ENCODE measurements at places on chromosomes 2 and 18.

GRCh38 chr2:31304816-31305215 is 70.9 kb downstream of the EHD3 start:
- no peak overlapping the region for H3K27ac ChIP-seq
- DNase-seq = no peak
- H3K36me3 ChIP-seq = no peaks in the 10 kb centered on the region
- H3K27me3 ChIP-seq = no peaks in the 10 kb centered on the region
- H3K4me1 ChIP-seq = peaks cover 15% of the 10 kb centered on the region
- no peak overlapping the region for H3K4me3 ChIP-seq

DNA sequence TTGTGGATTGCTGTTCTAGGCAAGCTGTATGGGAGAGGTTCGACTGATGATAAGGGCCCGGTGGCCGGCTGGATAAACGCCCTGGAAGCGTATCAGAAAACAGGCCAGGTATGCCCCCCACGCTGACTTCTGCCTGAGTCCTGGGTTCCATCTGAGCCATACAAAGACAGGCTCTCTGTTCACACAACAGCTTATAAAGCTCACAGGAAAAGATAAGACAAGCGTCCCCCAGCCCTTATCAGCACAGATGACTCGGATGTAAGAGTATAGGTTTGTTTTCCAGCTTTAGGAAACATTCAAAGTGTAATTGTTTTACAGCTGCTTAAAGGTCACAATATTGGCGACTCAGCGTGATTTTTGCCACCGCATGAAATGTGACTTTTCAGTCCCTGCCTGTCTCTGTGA is 12.7 kb downstream of the CNDP2 start:
- H3K4me3 ChIP-seq = no peak overlapping the region
- H3K27me3 ChIP-seq = no peaks in the 10 kb centered on the region
- H3K36me3 ChIP-seq = peaks cover 81% of the 10 kb centered on the region
- H3K4me1 ChIP-seq = peaks cover 29% of the 10 kb centered on the region

GRCh38 chr18:7931763-7932162 is 364.6 kb downstream of the PTPRM start:
- no peaks in the 10 kb centered on the region for H3K4me1 ChIP-seq
- no peak for DNase-seq
- H3K36me3 ChIP-seq = peaks cover 40% of the 10 kb centered on the region
- no peaks in the 10 kb centered on the region for H3K27me3 ChIP-seq
- H3K27ac ChIP-seq = no peak overlapping the region
- no peak overlapping the region for H3K4me3 ChIP-seq

DNA sequence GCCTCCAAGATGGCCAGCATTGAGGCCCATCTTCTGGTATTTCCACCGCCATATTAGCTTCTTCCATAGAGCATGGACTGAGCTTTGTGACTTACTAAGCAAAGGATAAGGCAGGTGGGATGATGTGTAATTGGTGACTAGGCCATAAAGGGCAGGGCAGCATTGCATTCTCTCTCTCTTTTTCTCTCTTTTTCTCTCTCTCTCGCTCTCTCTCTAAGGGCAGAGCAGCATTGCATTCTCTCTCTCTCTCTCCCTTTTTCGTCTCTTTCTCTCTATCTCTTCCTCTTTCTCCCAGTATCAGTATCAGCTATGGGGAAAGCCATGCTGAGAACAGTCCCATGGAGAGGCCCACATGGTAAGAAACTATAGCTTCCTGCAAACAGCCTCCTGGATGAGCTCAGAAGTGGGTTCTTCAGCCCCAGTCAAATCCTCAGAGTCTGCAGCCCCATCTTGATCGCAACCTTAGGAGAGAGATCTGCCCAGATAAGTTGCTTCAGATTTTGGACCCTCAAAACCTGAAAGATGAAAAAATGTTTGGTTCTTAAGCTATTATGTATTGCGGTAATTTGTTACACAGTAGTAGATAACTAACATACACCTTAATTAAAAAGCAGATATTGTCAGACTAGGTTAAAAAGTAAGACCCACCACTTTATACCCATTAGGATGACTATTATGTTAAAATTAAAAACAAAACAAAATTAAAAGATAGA is 39.1 kb upstream of the MYCN start:
- H3K36me3 ChIP-seq = no peaks in the 10 kb centered on the region
- no peaks in the 10 kb centered on the region for H3K4me1 ChIP-seq
- H3K27ac ChIP-seq = no peak overlapping the region
- no peaks in the 10 kb centered on the region for H3K27me3 ChIP-seq
- DNase-seq = no peak
- no peak overlapping the region for H3K4me3 ChIP-seq

GRCh38 chr2:215447056-215447455 is 11.2 kb upstream of the FN1 start:
- no peak overlapping the region for H3K4me3 ChIP-seq
- H3K27me3 ChIP-seq = no peaks in the 10 kb centered on the region
- no peaks in the 10 kb centered on the region for H3K4me1 ChIP-seq
- H3K36me3 ChIP-seq = no peaks in the 10 kb centered on the region
- DNase-seq = no peak

DNA sequence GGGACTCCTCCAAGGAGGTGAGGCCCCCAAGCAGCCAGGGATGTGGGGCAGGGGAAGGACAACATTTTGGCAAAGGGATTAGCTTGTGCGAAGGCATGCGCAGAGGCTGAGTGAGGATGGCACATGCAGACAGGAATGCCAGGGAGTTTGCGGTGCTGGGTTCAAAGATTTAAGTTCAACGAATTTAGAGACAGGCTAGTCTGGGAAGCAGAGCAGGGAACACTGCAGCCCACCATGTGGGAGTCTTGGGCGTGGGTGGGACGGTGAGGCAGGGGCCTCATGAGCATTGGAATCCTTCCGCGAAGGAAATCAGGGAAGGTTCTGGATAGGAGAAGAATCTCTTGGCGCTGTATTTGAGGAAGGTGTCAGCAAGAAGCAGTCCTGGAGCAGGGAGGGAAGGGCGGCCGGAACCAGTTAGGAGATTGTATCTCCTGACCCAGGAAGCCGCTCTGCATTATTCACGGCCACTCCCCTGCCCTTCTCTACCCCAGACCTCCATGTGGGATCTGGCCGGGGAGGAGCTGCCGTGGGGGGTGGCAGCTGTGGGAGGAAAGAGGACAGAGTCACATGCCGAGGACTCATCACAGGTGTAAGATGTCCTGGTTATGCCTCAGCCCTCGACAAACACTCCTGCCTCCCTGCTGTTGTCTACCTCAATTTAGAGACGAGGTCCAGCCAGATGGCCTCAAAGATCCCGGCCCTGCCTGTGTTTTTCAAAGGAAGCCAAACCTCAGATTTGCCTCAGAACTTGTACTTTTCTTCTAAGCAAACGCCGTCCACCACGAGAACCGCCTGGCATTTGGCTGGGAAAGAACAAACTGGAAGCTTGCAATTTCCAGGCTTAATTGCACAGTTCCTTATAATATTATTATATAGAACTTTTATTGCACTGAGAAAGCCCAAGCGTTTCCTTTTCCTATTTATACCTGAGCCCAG is 123.7 kb upstream of the SMAD2 start:
- H3K4me1 ChIP-seq = no peaks in the 10 kb centered on the region
- peak; percentile 67 for DNase-seq
- H3K4me3 ChIP-seq = no peak overlapping the region
- H3K27ac ChIP-seq = no peak overlapping the region
- no peaks in the 10 kb centered on the region for H3K36me3 ChIP-seq

GRCh38 chr2:173929441-173929840 is 35.7 kb downstream of the SP3 start:
- H3K4me1 ChIP-seq = no peaks in the 10 kb centered on the region
- peaks cover 48% of the 10 kb centered on the region for H3K36me3 ChIP-seq
- no peak for DNase-seq
- H3K27me3 ChIP-seq = no peaks in the 10 kb centered on the region
- H3K4me3 ChIP-seq = no peak overlapping the region
- H3K27ac ChIP-seq = no peak overlapping the region

DNA sequence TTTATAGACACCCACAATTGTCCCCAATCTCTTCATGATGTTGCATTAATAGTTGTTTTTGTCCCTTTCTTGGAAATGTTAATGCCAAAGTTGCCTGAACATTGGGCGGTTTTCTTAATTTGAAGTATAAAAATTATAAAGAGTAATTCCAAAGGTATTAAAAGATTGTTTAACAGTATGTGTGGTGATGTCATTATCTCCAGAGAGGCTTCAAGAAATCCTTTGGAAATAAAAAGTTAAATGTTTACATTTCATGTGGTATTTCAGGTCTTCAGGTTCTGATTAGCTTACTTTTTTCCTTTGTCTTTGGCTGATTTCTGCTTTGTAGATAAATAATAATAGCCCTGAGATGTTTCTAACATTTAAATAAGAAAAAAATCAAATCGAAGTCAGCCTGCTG is 29.3 kb upstream of the NOSTRIN start:
- no peak for DNase-seq
- H3K4me1 ChIP-seq = no peaks in the 10 kb centered on the region
- H3K27ac ChIP-seq = no peak overlapping the region
- H3K27me3 ChIP-seq = no peaks in the 10 kb centered on the region
- no peak overlapping the region for H3K4me3 ChIP-seq

DNA sequence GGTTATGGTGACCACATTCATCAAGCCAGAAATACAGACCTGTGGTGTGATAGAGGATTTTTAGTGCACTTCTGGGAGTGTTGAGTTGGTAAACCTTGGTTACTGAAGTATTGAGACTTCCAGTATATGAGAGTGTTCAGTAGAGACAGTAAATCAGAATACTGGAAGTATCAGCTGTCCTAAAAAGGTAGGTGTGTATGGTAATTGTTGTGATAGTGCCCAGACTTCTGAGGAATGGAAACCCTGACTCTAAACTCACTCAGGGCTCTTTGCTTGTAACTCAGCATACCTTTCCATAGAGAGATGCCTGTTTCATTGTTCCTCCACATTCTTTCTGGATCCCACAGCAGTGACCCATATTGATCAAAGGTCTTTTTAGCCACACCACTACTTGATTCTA is 217.1 kb downstream of the SETBP1 start:
- H3K4me1 ChIP-seq = no peaks in the 10 kb centered on the region
- no peak overlapping the region for H3K4me3 ChIP-seq
- H3K27ac ChIP-seq = no peak overlapping the region
- no peak for DNase-seq
- no peaks in the 10 kb centered on the region for H3K27me3 ChIP-seq

DNA sequence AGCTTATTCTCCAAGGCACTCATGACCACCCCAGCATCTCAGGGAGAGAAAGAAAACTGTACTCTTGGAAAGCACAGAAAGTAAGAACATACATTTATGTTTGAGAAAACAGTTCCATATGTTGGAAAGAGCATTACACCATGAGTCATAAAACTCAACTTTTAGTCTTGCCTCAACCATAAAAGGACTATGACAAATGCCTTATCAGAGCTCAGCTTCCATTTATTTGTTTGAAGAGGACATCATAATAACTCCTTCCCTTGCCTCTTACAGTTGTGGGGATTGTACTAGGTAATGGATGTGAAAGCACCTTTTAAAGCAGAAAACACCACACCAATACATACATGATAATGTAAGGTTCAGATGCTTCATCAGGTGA is 370.8 kb downstream of the LNPK start:
- no peaks in the 10 kb centered on the region for H3K4me1 ChIP-seq
- no peak overlapping the region for H3K4me3 ChIP-seq
- no peak for DNase-seq
- H3K27ac ChIP-seq = no peak overlapping the region
- H3K27me3 ChIP-seq = no peaks in the 10 kb centered on the region
- H3K36me3 ChIP-seq = no peaks in the 10 kb centered on the region

- DNase-seq = no peak
- no peak overlapping the region for H3K4me3 ChIP-seq
- H3K4me1 ChIP-seq = no peaks in the 10 kb centered on the region
- H3K27ac ChIP-seq = no peak overlapping the region
These were observed 29.6 kb upstream of the RPRD1A start for GRCh38 chr18:36096955-36097354.

- H3K27ac ChIP-seq = no peak overlapping the region
- H3K27me3 ChIP-seq = no peaks in the 10 kb centered on the region
- H3K36me3 ChIP-seq = no peaks in the 10 kb centered on the region
- no peak overlapping the region for H3K4me3 ChIP-seq
- DNase-seq = no peak
These were observed 3.0 kb upstream of the UGT1A9 start for GRCh38 chr2:233668605-233669260.

DNA sequence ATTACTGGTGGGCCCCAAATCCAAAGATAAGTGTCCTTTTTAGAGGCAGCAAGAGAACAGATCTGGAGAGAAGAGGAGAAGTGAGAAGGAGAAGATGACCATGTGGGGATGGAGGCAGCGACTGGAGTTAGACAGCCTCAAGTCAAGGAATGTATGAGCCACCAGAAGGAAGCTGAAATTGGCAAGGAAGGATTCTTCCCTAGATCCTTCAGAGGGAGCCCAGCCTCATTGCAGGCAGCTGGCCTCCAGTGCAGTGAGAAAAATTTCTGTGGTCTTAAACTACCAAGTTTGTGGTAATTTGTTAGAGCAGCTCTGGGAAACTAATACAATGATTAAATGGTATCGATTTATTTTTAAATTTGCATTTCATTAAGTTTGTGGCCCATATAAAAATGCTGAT is 167.9 kb downstream of the NCKAP5 start:
- H3K27me3 ChIP-seq = no peaks in the 10 kb centered on the region
- no peak for DNase-seq
- no peak overlapping the region for H3K27ac ChIP-seq
- H3K4me1 ChIP-seq = no peaks in the 10 kb centered on the region

DNA sequence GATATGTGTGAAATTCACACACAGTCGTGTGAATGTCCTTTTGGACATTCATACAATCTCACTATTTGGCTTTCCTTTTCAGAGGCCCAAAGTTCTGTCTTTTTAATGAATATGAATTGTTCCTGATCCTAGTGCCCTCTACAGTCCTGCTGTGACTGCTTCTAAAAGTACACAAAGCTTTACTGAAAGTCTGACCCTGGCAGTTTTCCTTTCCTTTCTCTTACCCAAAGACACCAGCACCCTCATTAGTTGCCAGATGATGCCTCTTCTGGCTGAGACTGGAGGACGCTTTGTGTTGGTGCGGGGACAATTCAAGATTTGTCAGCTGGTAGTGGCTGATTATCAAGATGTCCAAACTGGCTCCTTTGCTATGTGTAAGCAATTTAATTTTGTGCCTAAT is 81.8 kb upstream of the CDCA7 start:
- no peak overlapping the region for H3K4me3 ChIP-seq
- no peaks in the 10 kb centered on the region for H3K27me3 ChIP-seq
- H3K36me3 ChIP-seq = no peaks in the 10 kb centered on the region
- DNase-seq = no peak

- no peak overlapping the region for H3K4me3 ChIP-seq
- DNase-seq = no peak
- no peak overlapping the region for H3K27ac ChIP-seq
- peaks cover 4% of the 10 kb centered on the region for H3K4me1 ChIP-seq
- H3K27me3 ChIP-seq = no peaks in the 10 kb centered on the region
These were observed 106.7 kb upstream of the ASB18 start for GRCh38 chr2:236370847-236371409.
